A549 treated with GW870086 at 1 μM for 4 hours (cell line): ENCODE measurements at places on chromosomes 4 and X. TPM values are rescaled to one million over a fixed set of nuclear protein-coding genes. Genes with fewer than 3 reads are reported as not detected.

SOWAHD gene
- 0.08 to 0.24 TPM in 2 of 5 replicates, not detected in the others for total RNA-seq

VCX2 gene
- not detected in 5 replicates for total RNA-seq

WDR1 gene
- total RNA-seq, result 184 to 221 TPM (median 209 TPM) in 5 replicates

CENPVL1 gene
- not detected in 5 replicates for total RNA-seq

PNPLA4 gene
- 9.8 to 15.8 TPM (median 11.5 TPM) in 5 replicates for total RNA-seq

CNGA2 gene
- not detected in 5 replicates for total RNA-seq

GLOD5 gene
- not detected in 5 replicates for total RNA-seq

LDB2 gene
- not detected in 5 replicates for total RNA-seq
